Hematopoietic multipotent progenitor cell treated with erythropoietin and hydrocortisone succinate and interleukin-3 and kit ligand, for 17 days (in vitro differentiated cells): ENCODE measurements at places on chromosomes 5 and 9.
A peak's percentile ranks its signal among the peaks of the same experiment; 100 is the strongest.

DNA sequence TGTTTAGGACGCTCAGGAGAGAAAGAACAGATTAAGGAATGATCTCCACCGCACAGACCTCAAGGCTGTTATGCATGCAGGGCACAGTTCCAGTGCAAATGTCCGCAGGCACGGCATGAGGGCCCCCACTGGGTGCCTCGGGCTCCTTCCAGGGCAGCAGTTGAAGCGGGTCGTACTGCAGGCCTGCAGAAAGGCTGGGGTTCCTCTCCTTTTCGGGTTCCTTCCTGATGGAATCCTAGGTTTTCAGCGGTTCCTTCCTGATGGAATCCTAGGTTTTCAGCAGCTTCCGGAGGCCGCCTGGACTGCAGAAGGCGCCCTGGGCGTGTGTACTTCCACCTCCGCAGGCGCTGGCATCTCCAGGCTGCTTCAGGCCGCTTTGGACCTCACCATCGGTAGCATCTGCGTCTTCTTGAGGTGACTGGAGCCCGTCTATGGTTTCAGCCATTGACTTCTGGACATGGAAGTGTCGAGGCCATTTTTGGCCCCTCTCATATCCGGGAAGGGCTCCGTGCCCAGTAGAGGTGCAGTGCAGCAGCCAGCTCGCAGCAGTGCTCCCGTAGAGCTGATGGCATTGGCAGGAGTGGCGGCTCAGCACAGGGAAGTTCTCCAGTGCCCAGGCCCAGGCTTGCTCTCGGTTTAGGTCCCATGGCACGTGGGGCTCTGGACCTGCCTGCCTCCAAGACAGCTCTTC, 5.6 kb upstream of the MGAT4B start:
- DNase-seq: no peak

DNA sequence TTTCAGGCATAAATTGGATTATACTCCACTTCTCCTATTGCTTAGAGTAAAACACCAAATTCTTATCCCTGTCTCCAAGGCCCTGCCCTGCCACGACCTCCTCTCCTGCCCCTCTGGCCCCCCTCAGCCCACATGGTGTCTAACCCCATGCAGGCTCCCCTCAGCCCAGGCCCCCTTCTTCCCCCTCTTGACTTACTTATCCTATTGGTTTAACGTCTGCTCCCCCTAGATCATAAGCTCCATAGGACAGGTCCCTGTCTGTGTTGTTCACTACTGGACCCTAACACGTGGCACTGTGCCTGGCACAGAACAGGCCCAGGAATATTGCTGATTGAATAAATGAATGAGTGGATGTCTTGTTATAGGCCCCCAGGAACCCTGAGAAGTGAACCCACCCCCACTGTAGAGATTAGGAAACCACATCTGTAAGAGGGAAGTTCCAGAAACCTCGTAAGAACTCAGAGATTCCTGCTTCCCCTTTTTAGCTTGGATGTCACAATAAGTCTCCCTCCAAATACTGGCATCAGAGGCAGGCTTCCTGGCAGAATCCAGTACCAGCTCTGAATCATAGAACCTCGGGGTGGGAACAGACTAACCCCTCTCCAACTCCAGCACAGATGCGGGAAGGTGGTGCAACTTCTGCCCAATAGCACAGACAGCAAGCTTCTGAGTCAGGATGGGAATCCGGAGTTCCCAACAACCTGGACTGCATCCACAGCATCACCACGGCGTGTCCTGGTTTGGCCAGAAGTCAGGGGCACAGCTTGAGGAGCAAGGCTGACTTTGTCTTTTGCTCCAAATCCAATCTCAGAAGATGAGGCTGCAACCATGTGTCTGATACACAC, 31.5 kb downstream of the HRH2 start:
- no peak for DNase-seq

DNA sequence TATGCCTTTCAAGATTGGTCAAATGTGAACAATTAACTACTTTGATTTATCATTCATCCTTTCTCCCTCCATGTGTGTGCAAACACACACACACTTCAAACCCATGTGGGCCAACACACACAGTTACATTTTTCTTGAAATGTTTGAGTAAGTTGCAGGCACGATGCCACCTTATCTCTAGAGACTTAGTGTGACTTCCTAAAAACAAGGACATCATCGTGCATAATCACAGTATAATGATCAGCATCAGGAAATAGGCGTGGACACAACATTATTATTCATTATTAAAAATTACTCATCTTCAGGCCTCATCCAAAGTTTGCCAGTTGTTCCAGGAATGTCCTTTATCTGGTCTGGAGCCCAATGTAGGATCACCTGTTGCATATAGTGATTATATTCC, 209.5 kb downstream of the GNA14 start:
- DNase-seq: no peak

DNA sequence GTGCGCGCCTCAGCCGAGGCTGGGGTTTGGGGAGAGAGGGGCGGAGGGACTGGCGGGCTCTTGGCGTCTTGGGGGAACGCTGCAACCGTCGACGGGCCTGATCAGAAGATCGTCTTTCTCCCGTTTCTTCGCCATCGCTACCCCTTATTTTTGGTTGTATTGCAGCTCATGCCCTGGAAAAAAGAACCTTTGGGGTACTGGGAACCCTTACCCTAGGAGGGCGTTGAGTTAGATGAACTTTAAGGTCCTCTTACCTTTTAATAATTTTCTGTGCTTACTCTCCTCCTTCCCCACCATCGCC, 719 bp downstream of the PAIP2 start:
- no peak for DNase-seq

DNA sequence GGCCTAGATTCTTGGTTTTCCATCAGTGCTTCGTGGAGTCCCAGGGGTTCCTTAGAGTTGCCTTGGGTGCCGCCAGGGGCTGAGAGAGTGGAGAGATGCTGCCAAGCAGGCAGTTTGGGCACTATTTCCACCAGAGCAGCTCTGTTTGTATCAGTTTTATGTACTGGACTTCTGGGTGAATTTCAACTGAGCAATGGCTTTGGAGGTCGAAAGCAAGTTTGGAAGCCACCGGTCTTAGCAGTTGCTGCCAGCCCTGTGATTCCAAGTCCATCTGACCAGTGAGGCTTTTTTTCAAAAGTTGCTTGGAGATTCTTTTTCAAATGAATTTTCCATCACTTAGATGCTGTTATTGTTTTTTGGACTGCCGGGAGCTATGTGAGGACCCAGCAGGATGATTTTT, 68.5 kb downstream of the ANGPTL2 start:
- no peak for DNase-seq

GRCh38 chr9:17986595-17986994, 407.7 kb downstream of the SH3GL2 start:
- DNase-seq: no peak

- DNase-seq: no peak
These were observed 2.3 kb downstream of the ADRB2 start for GRCh38 chr5:148828511-148829247.

DNA sequence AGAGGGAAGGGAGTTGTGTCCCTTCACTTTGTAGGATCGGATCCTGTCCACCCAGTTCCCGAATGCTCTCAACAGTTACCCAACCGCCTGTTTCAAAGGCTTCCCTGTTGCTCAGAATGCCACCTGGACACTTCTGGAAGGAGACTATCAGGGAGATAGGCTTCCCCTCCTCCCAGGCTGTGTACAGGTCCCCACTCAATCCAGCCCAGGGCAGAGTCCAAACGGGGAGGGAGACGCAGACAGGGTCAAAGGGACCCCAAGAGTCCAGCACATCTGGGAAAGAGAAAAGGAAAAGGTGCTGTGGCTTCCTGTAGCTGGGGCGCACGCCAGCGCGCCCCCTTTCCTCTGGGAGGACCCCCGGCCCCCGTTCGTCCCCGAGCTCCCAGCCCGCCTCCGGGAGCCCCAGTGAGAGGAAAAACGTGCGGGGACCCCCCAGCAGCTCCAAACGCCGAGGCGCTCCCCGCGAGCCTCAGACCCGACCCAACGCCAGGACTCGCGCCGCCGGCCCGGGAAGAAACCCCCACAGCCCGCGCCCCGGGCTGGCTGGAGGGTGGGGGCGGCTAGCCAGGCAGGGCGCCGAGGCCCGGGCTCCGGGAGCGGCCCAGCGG, 640 bp downstream of the SURF4 start:
- peak; percentile 51 for DNase-seq

DNA sequence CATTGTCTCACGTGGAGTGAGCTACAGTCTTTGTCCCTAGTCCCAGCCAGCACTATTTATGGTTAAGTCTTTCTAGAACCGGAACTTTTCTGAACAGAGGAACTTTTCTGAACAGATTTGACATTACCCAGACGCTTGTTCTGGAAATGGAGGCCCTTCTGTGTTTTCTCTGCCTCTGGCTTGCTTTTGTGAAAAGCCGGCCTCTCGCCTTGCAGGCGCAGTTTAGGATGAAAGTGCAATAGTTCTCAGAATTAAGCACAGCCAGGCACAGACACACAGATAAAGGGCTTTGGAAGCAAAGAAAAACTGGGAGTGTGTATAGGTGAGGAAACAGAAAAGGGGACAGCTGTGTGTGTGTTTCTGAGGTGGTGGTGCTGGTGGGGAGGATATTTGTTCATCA, 5.9 kb downstream of the GDNF start:
- no peak for DNase-seq

GRCh38 chr5:138793575-138793974, 40.4 kb downstream of the CTNNA1 start:
- DNase-seq: no peak

DNA sequence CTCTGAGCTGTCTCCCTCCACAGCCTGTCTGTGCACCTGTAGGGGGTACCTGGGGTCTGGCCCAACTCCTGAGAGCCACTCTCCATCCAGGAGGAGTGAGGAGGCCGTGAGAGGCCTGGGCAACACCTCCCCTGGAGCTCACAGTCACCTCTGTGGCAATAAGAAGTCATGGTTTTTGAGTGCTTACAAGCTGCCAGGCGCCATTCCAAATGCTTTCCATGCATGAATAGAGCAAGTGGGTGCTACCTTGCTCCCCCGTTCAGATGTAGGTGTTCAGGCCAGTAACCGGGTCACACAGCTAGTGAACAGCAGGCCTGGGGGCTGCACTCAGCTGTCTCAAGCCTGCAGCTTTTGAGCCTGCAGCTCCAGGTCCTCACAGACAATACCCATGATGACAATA, 30.6 kb downstream of the CORO2A start:
- no peak for DNase-seq

GRCh38 chr5:72133212-72133990, 26.1 kb downstream of the MAP1B start:
- DNase-seq: no peak

DNA sequence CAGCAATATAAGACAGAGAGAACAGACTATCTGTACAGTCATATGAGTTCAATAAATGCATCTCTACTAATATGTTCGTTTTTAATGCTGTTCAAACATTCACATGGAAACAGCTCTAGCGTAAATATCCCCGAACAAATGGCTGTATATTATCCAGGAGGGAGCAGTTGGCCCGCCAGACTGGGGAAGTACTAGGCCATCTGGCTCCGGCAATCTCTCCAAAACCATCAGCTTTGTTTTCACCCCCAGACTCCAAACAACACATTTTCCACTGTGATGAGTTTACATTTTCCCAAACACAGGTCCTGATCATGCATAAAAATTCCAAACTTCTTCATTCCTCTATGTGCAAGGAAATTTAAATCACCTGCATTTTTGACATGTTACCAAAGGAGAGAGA, 8.7 kb downstream of the EBF1 start:
- no peak for DNase-seq

- DNase-seq: no peak
These were observed 192.9 kb upstream of the RAD23B start for GRCh38 chr9:107090218-107090617.

GRCh38 chr9:130244548-130245165, 20.9 kb upstream of the HMCN2 start:
- DNase-seq: no peak

DNA sequence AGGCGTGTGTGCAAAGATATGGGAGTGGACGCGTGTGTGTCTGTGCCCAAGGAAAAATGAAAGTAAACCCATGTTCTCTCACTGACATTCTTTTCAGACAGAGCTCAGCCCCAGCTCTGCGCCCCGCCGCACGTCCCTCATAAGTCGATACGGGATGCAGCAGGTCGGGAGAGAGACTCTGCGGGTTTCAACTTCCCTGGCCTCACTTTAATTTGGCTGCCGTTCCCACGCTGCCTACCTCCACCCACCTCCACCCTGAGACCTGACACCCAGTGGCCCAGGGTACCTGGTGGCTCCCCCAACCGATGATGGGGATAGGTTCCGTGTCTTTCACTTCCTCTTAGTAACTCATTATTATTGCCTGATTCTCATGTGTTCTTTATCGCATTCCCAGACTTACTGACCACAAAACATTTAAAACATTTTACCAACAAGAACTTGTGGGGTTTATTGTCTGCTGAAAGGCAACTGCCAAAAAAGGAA, 19.4 kb downstream of the LHX2 start:
- no peak for DNase-seq

GRCh38 chr5:128815201-128815600, 150.1 kb upstream of the SLC27A6 start:
- no peak for DNase-seq

GRCh38 chr5:10839916-10840599, 79.0 kb upstream of the DAP start:
- no peak for DNase-seq

GRCh38 chr9:134779640-134780039, 101.0 kb upstream of the FCN2 start:
- DNase-seq: no peak

DNA sequence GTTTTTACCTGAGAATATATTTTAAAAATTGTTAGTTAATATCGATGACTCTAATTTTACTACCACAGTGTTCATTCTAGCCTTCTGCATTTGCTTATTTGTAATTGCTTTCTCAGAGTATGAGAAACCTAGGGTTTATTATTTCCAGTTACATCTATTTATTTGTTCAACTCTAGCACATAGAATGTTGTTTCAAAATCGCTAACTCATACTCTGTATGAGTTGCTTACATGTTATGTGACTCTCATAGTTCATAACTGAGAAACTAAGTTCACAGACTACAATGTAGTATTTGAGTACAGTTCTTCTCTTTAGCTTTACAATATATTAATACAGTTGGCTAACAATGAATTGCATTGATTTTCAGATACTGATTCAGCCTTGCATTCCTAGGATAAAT, 103.2 kb downstream of the MACROH2A1 start:
- DNase-seq: no peak

DNA sequence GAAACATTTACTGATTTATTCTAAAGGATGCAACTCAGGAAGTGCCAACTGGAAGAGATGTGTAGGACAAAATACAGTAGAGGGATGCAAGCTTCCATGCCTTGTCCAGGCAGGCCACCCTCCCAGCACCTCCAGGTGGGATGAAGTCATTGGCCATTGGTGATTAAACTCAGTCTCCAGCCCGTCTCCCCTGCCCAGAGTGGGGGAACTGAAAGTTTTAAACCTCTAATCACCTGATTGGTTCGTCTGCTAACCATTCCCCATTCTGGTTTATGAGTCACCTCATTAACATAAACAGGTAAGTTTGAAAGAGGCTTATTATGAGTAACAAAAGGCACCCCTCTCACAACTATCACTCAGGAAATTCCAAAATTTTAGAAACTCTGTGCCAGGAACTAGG, 8.1 kb downstream of the TNFAIP8 start:
- no peak for DNase-seq
